CD4-positive, alpha-beta T cell treated with Interleukin-17A for 1 hour (primary cell): ENCODE measurements at places on chromosomes 2 and 18.

DNA sequence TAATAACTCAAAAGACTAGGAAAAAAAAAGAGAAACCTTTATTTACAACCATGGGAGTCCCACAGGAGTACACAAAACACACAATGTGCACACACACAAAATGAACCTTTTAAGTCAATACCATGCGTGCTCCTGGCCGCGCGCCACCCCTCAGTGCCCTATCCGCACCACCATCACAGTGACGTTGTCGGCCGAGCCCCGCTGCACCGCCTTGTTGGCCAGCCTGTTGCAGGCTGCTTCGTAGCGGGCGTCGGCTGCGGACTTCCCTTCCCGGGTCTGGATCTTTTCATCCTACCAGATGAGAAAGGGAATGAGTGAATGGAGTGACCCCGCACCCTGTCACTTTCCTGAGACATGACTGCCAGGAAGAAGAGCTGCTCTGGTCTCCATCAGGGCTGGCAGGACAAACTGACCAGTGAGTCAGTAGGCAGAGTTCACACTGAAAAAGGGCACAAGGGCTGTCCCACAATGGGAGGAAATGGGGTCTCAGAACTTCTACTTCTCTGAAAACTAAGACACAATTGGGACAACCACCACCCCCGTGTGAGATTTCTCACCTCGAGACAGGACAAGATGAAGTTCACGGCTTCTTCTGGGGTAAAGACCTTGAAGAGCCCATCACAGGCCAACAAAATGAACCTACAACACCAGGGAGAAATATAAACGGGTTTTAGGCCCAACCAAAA, 11.8 kb downstream of the ERFE start:
- DNase-seq: no peak

DNA sequence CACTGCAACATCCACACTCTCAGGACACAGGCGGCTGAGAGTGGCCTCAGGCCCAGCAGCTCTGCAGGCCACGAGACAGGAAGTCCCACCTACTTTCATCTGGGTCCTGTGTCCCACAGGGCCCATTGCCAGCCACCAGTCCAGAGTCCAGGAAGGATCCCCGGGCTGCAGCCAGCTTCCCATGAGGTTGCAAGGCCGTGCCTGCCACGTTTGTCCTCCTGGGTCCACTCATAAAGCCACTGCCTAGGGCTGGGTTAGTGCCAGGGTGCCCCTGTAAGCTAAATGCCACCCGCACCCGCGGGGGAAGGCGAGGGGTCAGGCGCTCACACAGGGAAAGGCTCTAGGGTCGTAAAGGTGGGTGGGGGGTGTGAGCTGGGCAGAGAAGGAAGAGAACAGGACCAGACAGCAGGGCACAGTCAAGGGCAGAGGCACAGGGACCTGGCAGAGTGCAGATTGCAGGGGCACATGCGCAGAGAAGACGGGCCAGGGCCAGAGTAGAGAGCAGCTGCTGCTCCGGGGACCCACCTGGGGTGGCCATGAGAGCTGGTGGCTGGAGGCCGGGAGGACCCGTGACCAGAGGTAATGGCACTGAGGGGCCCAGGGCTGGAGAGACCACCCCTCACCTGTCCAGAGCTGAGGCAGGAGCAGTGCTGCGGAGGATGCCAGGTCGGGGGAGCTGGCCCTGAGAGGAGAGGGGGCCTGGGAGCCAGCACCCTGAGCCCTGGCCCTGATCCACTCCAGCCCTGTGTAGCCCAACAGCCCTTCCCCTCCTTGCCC, 8.0 kb downstream of the AGXT start:
- DNase-seq: no peak

DNA sequence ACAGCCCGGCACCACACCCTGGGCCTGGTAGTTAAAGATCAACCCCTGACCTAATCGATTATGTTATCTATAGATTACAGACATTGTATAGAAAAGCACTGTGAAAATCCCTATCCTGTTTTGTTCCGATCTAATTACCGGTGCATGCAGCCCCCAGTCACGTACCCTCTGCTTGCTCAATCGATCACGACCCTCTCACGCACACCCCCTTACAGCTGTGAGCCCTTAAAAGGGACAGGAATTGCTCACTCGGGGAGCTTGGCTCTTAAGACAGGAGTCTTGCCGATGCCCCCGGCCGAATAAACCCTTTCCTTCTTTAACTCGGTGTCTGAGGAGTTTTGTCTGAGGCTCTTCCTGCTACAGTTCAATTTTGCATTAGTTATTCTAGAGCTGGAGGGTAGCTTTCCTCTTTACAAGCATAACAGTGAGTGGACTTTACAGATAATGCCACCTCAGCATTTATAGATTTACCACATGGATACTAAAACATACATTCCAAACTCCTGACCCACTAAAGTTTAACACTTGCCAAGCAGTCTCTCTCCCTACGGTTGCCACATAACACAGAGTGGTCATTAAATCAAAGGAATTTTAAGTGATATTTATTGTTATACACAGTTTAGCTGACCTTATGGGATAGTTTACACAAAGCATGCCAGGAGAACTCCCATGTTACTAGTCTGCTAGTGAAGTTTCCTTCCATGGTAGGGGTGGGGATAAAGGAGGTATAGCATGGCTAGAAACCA, 101.0 kb downstream of the EVA1A start:
- DNase-seq: no peak

DNA sequence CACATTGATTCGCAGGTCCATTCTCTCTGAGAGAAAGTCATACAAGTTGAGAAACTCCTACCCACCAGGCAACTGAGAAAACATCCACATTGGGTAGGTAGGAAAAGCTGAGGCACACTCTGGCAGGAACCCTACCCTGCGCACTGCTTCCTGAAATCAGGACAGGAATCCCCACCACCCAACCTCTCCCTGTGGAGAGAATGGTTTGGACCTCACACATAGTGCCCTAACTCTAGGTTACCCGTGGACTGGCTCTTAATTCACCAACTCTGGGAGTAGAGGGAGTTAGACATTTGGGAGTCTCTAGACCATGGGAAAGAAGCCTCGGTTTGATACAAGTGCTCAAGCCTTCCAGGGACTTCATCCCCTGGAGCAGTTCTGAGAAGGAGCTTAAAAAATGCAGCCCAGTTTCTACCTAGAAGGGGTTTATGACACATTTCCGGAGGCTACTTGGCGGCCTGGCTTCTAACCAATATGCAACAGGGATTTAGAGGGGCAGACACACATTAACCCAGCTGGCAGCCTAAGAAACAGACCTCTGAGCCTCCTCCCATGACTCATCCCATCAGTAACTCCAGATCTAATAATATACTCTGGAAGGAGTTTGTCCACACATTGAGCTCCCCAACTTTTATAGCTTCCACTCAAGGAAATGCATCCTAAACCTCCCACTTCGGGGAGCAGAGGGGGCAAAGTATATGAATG, 136.7 kb downstream of the EML6 start:
- DNase-seq: no peak

- DNase-seq: no peak
Measured at GRCh38 chr2:62293490-62294271, 97.8 kb downstream of the B3GNT2 start.

- DNase-seq: no peak
Measured at GRCh38 chr2:38192976-38193375, 117.0 kb upstream of the CYP1B1 start.

DNA sequence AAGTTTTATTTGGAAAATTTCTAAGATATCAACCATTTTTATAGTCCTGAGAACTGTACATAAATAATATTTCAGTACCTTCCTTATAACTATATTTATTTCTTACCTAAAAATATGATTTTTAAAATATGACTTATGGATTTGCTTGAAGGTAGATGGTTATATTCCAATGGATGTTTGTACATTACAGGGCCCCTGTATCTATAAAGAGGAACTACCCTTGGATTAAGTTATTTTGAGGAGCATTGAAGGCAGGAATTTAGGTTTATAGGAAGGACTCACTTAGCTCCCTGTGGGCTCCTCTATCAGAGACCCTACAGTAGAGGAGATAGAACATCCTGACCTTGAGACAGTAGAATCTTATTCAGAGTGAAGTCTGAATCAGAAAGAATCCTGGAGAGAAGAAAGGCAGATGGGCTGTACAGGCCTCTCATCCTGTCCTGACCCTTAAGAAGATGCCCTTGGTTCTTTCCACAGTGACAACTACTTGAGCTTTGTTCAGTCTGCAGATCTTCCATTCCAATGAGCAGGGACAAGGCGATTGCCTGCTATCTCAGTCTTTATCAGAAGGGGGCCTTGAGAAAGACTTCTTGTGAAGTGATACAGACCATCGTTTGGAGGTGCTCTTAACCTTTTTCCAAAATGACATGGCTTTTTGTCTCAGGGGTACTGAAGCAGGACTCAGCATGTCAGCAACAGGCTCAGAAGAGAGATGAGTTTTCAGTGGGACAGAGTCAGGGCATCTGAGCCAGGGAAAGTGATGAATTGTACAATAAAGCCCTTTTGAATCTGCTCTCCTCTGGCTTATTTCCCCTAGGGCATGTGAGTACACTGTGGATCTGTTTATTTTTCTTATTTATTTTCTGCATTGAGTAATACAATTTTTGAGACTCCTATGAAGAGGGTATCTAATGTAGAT, 20.9 kb downstream of the OXER1 start:
- no peak for DNase-seq

DNA sequence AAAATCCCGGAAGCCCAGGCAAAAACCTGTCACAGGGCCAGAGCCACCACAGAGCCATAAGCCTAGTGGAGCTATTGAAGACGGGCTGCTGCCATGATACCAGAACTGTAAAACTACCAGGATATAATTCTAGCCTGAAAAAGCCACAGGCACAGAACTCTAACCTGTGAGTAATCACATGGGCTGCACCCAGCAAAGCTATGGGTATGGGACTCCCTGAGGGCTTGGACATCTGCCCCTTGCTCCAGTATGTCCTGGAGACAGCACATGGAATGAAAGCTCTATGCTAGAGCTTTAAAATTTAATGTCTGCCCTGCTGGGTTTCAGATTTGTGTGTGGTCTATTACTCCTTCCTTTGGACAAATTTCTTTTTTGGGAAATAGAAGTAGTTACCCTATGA, 2183.6 kb upstream of the CELF4 start:
- DNase-seq: no peak

- no peak for DNase-seq
Measured at GRCh38 chr2:74944987-74945787, 13.3 kb upstream of the POLE4 start.
